ENCODE measurements at places on chromosomes 4 and X. TPM values are rescaled to one million over a fixed set of nuclear protein-coding genes. Genes with fewer than 3 reads are reported as not detected.

DNA sequence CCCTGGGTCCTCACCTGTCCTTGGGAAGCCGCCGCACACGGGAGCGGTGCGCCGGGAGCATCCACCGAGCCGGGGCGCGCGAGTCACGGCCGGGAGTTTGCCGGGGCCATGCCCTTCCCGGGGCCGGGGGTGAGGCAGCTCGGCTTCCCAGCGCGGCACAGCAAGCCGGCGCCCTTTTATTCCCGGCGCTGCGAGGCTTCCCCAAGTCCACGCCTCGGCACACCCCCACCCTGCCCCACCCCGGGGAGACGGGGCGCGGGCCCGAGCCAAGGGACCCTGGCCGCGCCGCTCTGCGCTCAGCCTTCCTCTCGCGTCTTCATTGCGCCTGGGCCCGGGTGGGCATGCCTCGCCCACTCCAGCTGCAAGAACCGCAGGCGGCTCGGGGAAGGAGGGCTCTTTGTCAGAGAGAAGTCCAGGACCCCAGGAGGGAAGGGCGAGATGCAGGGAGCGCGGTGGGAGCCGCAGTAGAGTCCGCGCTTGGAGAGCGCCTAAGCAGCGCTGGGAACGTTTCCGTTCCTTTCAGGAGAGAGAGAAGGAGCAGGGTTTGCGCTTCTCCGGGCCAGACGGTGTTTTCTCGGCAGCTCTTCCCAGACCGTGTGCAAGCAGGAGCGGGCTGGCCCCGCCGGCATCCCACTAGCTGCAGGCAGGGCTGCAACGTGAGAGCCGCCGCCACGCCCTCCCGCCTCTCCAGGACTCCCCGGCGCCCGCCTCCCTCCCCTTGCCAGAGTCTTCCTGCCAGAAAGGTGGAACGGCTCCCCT lies at the start of gene MXRA5:
MXRA5 (minus strand) TSS at position 152 of the 759 bp plus-strand sequence. CDS start 2,819 bp downstream, outside the sequence.
- DNase-seq: no peak

GRCh38 chrX:153669174-153669890 lies 4.3 kb downstream of the PNCK start:
- DNase-seq: no peak

Gene TRMT44
- 20.9 TPM for polyA plus RNA-seq

- no peak for DNase-seq
These were observed 359.1 kb downstream of the DACH2 start for GRCh38 chrX:86507331-86507730.

- DNase-seq: peak; percentile 16
These were observed 57.6 kb downstream of the MAPK10 start for GRCh38 chr4:86302251-86302650.

Gene NUP54
- polyA plus RNA-seq: 39.0 TPM

DNA sequence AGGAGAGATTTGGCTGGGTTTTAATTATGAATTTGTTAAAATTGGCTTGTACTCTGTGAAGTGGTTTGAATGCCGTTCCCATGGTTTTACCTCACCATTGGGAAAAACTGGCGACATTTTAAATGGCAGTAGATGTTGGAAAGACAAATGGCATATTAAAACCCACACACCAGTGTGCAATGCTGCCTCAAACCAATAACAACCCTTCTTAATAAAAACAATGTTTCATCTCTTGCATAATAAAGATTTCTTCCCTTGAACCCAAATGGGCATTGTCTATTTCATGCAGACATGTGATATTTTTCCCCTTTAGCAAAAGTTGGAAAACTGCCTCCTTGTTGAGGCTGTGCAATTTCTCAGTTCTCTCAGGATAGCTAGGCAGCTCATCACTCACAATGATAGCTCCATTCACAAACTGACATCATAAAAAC lies 33.7 kb downstream of the GABRB1 start:
- no peak for DNase-seq

Gene REELD1
- 0.38 TPM for polyA plus RNA-seq

- DNase-seq: no peak
These were observed 1.5 kb downstream of the COX18 start for GRCh38 chr4:73067971-73068394.

- DNase-seq: no peak
These were observed 16.5 kb upstream of the FGFR3 start for GRCh38 chr4:1776521-1777161.

- no peak for DNase-seq
These were observed 87.7 kb upstream of the MAGEA4 start for GRCh38 chrX:151825007-151825406.

DNA sequence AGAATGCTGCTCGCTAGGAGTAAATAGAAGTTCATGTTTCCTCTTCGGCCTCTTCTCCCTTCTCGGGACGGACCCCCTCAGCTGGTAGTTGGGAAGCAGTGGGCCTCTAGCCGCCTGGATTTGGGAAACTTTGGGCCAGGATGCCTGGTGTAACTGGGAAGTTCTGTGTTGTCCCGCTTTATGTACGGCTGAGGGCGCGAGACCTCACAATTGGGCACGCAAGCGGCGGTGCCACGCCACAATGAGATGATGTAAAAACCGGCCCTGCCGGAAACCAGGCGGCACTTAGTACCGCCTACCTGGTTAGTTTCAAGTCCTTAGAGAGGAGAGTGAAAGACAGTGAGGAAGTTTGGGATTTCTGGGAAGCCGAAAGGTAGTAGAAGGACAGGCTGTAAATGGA lies at the start of gene CT83:
CT83 (minus strand) TSS at position 155 of the 400 bp plus-strand sequence; CDS start at position 35, 120 bp downstream.
- peak; percentile 12 for DNase-seq

- no peak for DNase-seq
These were observed 51.4 kb downstream of the SHROOM4 start for GRCh38 chrX:50762578-50762977.

DNA sequence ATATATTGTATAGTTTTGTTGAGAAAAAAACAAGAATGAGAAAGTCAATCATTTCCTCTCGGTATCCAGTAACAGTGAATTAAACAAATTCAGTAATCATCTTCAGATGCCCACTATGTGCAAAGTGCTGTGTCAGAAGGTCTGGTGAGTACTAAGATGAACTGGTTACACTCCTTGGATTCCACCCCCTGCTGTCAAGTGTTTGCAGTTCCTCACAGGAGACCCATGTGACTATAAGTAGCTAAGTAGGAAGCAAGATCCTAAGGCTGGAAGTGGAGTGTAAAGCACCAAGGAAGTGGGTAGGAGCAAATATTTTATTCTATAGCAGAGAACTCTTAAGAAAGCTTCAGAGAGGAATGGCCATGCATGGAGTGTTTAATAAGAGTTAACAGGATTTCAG lies 73.6 kb downstream of the SNX25 start:
- no peak for DNase-seq

DNA sequence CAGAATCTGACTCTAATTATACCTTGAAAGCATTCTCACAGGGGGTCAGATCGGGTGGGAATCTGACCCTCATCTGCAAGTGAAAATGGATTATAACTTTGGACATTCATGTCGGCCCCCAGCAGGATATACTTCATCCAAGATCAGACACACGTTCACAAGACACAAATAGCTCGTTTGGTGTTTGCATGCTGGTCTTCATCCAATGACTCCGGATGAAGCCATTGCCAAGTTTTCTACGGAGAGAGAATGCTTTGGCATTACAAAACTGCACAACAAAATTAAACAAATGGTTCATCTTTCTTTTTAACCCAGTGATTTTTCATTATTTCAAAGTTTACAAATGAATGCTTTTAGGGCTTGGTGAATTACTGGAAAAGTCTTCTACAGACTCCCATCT lies 105.5 kb downstream of the MID1 start:
- peak; percentile 15 for DNase-seq

- no peak for DNase-seq
These were observed 1.6 kb upstream of the GIMD1 start for GRCh38 chr4:106370214-106370613.
